ENCODE measurements at places on chromosomes 12 and 14.

DNA sequence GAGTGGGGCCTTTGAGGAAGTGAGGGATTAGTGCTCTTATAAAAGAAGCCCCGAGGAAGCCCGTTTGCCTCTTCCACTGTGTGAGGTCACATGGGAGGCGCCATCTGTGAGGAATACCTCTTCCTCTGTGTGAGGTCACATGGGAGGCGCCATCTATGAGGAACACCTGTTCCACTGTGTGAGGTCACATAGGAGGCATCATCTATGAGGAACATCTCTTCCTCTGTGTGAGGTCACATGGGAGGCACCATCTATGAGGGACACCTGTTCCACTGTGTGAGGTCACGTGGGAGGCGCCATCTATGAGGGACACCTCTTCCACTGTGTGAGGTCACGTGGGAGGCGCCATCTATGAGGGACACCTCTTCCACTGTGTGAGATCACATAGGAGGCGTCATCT, 69.7 kb downstream of the SLC24A4 start:
- no peak for DNase-seq

DNA sequence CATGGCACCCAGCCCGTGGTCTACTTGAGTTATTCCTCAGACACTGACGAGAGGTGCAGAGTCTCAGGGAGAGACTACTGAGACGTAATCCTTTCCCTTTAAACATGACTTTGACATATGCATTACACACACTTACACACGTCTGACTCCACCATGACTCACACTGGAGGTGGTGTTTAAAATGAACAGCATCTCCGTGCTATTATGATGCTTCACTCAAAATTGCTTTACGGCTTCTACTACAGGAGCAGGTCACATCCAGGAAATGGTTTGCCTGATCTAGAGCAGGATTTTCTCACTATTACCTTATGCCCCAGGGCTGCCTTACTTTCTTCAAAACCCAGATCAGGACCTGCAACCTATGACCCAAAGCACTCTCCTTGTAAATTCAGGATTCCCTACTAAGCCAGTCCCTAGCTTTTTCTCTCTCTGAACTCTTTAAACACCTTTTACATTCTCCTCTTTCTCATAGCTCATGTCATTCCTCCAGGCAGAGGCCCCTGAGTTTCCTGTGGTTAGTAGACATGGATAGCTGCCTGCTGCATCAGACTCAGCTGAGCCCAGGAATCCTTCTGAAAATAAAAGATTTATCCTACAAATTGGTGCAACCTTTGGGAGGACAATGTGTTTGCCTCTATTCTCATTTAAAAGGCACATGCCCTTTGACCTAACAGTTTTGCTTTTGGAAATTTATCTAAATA, 31.2 kb downstream of the TMCC3 start:
- DNase-seq: peak; percentile 35

DNA sequence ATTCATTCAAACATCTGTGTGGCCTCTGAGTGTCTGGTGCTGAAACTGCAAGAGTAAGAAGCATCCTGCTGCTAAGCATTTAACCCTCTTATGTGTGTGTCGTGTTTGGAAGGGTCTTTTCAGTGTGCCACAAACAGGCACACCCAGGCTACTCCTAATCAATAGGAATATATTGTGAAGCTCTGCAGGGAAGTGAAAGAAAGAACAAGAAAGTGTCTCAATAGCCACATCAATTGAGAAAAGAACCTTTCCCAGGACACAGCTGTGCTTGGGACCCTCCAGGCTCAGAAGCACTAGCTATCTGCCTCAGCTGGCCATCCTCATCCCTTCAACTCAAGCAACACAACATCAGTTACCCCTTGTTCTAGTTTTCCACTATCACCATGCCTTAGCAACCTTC, 13.4 kb upstream of the KRAS start:
- DNase-seq: no peak

DNA sequence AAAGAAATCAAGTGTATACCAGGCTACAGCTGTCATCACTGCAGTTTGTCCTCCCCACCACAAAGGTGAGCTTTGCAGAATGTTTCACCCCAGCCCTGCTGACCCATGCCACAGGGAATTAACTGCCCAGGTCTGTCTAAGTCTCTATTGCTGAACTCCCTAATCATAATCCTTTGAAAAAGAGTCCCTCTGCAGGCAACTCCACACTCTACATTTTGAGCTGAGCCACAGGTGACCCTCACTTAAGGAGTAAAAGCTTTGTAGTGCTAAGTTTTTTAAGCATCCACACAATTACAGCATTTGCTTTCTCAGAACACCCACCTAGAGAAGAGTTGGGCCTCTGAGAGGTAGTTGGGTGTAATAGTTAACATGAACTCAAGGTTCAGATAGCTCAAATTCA, 90.0 kb downstream of the C12orf50 start:
- no peak for DNase-seq

- DNase-seq: peak; percentile 40
These were observed 2.0 kb downstream of the ZBTB25 start for GRCh38 chr14:64501411-64502171.

GRCh38 chr12:31317471-31318395, 8.2 kb downstream of the SINHCAF start:
- no peak for DNase-seq

- no peak for DNase-seq
These were observed 29.9 kb upstream of the MUCL1 start for GRCh38 chr12:54824402-54824801.

DNA sequence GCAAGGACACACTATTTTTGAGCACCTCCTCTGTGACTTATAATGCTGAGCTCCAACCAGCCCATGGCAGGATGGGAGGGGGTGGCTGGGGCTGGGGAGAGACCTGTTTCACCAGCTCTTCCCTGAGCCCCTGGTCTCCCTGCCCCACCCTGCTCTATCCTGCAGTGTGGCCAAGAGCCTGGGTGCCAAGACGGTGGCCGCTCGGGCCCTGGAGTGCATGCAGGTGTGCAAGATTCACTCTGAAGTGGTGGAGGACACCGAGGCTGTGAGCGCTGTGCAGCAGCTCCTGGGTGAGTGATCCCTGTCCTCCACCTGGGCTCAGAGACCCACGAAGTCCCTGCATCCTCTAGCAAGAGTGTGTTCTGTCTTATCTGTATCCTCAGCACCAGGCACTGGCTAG, 14.4 kb downstream of the SDSL start:
- DNase-seq: no peak

DNA sequence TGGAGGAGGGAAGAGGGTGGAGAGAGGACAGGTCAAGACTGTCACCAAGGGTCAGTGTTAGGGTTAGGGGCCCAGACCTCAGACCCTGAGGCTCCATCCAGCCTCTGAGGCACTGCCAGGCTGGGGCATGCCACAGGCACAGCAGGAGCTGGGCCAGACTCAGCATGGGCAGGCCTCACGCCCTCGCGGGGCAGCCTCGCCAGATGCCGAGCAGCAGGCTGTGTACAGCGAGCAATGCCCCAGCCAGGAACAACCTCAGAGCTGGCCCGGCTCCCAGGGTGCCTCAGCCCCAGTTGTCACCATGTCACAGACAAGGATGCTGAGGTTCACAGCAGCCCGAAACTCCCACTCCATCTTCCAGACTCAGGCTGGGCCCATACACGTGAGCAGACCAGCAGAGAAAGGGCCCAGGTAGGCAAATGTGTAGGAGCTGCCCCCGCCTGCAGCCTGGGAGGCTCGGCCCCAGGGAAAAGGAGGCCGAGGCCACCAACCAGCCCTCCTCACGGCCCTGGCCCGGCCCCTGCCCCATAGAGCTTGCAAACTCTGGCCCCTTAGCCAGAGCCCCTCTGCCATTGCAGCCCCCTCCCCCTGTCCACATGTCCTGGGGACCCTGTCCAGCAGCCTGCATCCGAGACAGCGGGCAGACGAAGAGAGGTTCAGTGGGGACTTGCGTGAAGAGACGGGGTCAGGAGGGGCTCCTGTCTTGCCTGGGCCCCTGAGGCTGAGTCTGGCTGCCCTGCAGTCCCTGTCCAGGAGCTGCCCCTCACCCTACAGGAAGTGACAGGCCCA, 7.5 kb downstream of the C14orf180 start:
- no peak for DNase-seq

DNA sequence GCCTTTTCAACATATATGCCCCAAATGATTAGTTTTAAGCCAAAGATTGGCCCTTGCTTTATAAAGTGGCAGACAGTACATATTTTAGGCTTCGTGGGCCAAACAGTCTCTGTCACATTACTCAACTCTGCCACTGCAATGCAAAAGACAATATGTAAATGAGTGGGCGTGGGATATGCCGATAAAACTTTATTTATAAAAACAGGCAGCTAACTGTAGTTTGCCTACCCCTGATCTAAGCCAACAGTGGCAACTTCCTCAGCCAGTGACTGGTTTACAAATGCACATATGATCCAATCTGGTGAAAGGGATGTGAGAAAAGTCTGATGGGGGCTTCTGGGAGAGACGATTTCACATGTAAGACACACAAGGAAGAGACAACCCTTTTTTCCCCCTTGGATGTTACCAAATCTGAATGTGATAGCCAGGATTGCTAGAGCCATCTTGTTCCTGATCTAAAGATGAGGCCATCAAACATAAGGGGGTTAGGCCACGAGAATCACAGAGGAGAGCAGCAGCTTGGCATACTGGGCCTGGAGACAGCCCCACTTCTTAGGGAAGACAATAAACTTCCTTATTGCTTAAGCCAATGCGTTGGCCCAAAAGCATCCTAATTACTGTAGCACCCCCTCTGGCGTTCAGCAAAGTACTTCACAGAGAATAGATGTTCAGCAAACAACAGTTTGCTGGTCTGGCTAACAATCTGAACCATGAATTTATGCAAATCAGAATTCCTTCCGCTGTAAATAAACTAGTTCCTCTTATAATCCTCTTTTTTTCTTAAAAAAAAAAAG, 75.2 kb upstream of the TMCC3 start:
- DNase-seq: peak; percentile 49

DNA sequence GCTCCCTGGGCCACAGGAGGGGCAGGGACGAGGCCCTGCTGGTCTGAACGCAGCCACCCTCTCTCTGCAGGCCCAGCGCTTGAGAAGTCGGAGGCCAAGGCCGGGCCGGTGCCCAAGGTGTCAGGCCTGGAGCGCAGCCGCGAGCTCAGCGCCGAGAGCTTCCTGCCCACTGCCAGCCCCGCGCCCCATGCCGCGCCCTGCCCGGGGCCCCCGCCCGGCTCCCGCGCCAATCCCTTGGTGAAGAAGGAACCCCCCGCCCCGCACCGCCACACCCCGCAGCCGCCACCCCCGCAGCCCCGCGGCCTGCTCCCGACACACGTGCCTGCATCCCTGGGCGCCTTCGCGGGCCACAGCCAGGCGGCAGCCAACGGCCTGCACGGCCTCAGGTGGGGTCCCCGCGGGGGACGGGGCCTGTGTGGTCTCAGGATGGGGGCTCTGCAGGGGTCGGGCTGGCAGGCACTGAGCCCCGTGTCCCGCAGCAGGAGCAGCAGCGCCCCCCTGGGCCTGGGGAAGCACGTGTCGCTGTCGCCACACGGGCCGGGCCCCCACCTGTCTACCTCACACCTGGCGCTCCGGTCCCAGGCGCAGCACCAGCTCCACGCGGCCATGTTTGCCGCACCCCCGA, 40.4 kb downstream of the LRCOL1 start:
- no peak for DNase-seq

GRCh38 chr12:79932357-79932756, 2.5 kb downstream of the PPP1R12A start:
- no peak for DNase-seq

GRCh38 chr14:54730156-54730961, 163.4 kb downstream of the SAMD4A start:
- DNase-seq: peak; percentile 95

GRCh38 chr14:99981806-99982205, 83.4 kb upstream of the EVL start:
- no peak for DNase-seq

DNA sequence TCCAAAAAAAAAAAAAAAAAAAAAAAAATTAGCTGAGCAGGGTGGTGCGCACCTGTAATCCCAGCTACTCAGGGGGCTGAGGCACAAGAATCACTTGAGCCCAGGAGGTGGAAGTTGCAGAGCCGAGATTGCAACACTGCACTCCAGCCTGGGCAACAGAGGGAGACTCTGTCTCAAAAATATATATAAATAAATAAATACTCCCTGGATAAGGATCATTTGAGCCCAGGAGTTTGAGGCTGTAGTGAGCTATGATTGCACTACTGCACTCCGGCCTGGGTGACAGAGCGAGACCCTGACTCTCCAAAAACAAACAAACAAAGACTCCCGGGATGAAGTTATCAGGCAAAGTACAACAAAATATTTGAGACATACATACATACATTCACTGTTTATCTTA, 3.3 kb upstream of the NAA25 start:
- peak; percentile 24 for DNase-seq

- no peak for DNase-seq
These were observed 4.2 kb upstream of the RNASE8 start for GRCh38 chr14:21053184-21054122.

- no peak for DNase-seq
These were observed 18.1 kb downstream of the DYRK2 start for GRCh38 chr12:67666605-67667004.

DNA sequence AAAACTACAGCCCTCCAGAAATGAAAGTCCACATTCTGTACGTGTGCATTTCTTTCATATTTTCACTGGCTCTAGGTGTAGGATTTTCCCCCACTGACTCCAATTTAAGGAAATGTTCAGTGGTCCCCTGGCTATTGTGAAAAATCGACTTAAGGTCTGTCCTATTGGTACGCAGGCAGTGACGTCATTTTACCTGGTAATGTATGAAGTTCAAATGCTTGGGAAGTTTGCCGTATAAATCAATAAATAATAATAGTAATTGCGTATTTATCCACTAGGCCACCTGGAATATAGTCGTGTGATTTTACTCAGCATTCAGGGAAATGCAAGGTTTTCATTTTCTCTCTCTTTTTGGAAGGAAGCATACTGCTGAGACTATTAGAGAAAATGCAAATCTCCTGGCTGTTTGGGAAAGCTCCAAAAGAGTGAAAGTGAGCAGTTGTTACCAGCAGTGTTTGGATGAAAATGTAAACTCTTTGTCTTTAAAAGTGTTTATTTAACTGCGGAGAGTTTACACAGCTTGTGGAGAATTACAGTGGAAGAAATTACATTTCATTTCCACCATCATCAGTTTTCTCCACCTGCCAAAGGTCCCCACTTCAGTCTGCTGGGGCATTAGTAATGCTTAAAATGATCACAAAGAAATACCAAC, 107.0 kb downstream of the EXOC5 start:
- DNase-seq: no peak

DNA sequence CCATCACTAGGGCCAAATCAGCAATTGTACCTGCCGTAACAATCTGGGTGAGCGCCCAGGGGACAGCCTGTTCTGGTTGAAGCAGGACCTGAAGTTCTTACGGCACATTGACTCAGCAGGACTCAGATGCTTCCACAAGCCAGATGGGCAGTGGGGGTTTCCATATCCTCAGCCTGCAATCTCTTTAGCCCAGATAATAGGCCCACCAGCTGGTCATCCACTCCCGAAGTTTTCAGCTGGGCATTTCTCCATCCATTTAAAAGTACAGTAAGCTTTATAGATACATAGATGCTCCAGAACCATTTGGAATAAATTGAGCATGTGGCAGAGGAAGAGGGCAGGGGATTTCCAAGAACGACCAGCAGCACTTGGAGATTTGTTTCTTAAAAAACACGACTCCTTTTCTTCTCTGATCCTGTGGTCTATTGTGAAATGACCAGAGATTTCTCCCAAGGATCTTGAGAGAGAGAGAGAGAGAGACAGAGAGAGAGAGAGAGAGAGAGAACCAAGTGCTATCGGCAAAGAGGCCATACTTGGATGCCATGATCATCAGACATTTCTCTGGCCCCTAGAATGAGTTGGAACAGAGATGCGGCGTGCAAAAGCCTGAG, 74.8 kb upstream of the PLXNC1 start:
- DNase-seq: peak; percentile 64

Data from fibroblast of gingiva (primary cell).